ENCODE measurements at places on chromosomes 2 and 18. TPM values are rescaled to one million over a fixed set of nuclear protein-coding genes. Genes with fewer than 3 reads are reported as not detected.

The KCTD1 gene
- total RNA-seq = 34.0 TPM

The TUBA4B gene
- total RNA-seq = not detected

The DAW1 gene
- 0.42 TPM for total RNA-seq

The HSBP1L1 gene
- total RNA-seq = 7.0 TPM

The PID1 gene
- total RNA-seq = 0.27 TPM

The POMC gene
- total RNA-seq = 6.5 TPM

The ELOA2 gene
- total RNA-seq = not detected
